ENCODE measurements at places on chromosomes 1 and 21. TPM values are rescaled to one million over a fixed set of nuclear protein-coding genes. Genes with fewer than 3 reads are reported as not detected.

DNA sequence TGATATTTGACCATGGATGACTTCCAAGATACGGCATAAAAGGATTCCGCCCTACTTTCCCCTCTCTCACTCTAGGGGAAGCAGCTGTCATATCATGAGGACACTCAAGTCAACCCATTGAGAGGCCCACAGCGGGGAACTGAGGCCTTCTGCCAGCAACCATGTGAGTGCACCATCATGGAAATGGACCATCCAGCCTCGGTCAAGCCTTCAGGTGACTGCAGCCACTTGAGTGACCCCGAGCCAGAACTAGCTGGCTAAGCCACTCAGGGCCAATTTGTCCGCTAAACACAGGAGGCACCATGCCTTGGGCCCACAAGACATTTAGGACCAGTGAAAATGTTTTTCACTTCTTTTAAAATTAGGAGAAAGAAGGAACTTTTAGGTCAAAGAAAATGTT is 11.1 kb upstream of the GJB5 start:
- no peaks in the 10 kb centered on the region for H3K4me1 ChIP-seq
- H3K27me3 ChIP-seq: peaks cover 3% of the 10 kb centered on the region
- DNase-seq: no peak

GRCh38 chr1:21626921-21627339 is 42.2 kb downstream of the RAP1GAP start:
- no peak for DNase-seq
- H3K36me3 ChIP-seq: no peaks in the 10 kb centered on the region
- peaks cover 4% of the 10 kb centered on the region for H3K4me1 ChIP-seq
- H3K27me3 ChIP-seq: peaks cover 12% of the 10 kb centered on the region
- no peak overlapping the region for H3K27ac ChIP-seq

NR1I3 gene
- not detected for total RNA-seq

- peaks cover 59% of the 10 kb centered on the region for H3K4me1 ChIP-seq
- no peak overlapping the region for H3K4me3 ChIP-seq
- H3K36me3 ChIP-seq: peaks cover 38% of the 10 kb centered on the region
- no peak overlapping the region for H3K27ac ChIP-seq
Observed at GRCh38 chr1:111665497-111665896, 45.9 kb downstream of the RAP1A start.

PROK1 gene
- not detected for total RNA-seq

DNA sequence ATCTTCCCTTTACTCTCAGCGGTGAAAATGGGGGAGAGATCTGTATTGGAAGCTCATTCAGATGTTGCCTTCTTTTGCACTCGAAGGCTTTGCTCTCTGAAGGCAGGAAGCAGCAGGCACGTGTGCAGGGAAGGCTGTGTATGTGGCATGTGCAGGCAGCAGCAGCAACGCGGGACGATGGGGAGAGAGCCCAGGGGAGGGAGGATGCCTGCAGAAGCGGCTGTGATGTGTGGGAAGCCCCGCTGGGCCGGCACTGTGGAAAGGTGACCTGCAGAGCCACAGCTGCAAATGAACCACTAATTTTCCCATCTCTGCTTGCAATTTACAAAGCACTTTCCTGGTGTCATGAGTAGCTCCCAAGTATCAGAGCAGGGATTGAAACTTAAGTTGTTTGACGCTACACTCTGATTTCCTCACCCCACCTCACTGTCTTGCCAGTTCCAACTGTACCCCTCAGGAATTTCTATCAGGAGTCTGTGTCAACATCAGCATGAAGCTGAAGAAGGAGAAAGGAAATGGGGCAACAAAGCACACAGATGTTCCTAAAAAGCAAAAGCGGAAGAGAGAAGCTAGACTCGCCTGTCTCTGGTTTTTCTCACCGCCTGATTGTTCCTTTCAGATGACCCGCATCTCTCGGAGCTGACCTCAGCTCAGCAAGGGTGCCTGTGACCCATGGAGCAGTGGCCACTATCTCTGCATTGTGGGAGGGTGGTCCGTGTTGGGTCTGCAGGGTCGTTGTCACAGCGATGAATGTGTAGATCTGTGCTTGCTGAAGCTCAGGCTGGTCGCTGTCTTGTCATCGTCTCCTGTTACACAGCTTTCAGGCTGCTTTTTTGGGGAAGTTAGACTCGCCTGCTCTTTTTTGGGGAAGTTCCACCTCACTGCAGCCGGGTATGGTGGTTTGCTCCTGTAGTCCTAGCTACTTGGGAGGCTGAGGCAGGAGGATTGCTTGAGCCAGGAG is 156.1 kb downstream of the KIF26B start:
- H3K4me1 ChIP-seq: peaks cover 11% of the 10 kb centered on the region
- no peaks in the 10 kb centered on the region for H3K36me3 ChIP-seq
- H3K4me3 ChIP-seq: peak overlapping the region; percentile 59
- H3K27me3 ChIP-seq: peaks cover 2% of the 10 kb centered on the region

DNA sequence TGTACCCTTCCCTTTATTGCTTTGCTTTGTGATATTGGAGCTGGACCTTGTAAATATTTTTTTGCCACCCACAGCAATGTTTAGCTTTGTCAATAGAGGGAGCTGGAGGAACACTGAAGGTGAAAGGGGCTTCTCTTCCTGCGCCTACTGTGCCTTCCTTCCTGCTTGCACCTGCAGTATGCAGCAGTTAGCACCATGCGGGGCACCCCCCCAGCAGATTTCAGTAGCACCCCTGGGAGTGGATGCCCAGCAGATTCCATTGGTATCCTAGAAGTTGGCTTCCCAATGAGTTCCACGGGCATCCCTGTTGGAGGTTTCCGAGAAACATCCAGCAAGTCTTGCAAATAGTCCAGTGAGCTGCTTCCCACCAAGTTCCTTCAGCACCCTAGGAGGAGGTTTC is 25.6 kb downstream of the S100A10 start:
- no peak overlapping the region for H3K4me3 ChIP-seq
- H3K27me3 ChIP-seq: peaks cover 8% of the 10 kb centered on the region
- peaks cover 22% of the 10 kb centered on the region for H3K4me1 ChIP-seq
- peak; percentile 72 for DNase-seq
- H3K36me3 ChIP-seq: no peaks in the 10 kb centered on the region

GRCh38 chr1:209455661-209456358 is 127.7 kb upstream of the CAMK1G start:
- no peak overlapping the region for H3K4me3 ChIP-seq
- H3K27ac ChIP-seq: no peak overlapping the region
- no peaks in the 10 kb centered on the region for H3K4me1 ChIP-seq
- DNase-seq: no peak
- no peaks in the 10 kb centered on the region for H3K36me3 ChIP-seq

DNA sequence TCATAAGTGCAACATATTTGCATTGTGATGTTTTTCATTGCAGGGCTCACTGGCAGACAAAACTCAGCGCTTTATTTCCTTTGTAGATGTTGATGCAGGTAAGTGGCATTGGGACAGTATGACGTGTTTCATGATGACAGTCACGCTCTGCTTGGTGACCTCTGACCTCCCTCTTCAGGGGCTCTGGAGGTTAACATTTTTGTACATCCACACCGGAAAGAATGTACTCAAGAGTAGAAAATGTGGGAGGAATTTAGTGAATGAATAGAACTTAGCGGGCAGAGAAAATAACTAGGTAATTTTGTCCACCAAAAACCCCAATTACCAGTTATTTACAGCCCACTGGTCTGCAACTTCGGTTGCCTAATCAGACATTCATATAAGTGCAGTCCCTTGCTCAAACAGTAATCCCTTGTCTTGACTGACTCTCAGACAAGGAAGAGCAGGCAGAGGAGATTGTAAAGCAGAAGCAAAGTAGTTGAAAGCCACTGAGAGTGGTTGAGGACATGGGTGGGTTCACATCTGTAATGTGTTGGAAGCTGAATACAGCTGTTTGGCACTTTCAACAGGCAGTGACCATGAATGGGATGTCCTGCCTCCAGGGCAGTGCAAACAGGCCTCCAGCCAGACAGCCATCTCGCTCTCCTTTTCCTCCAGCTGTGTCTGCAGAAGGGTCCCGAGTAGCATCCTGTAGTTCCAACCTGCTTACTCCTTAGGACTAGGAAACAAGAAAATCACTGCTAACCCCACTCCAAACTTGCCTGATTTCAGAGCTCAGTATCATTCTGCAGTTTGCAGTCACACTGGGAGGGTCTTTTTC is 188.9 kb downstream of the NRIP1 start:
- H3K27ac ChIP-seq: no peak overlapping the region
- no peaks in the 10 kb centered on the region for H3K4me1 ChIP-seq
- H3K36me3 ChIP-seq: no peaks in the 10 kb centered on the region
- H3K27me3 ChIP-seq: no peaks in the 10 kb centered on the region

IGFN1 gene
- total RNA-seq: not detected

GRCh38 chr1:186306533-186306932 is 68.5 kb downstream of the TPR start:
- H3K27me3 ChIP-seq: no peaks in the 10 kb centered on the region
- H3K4me1 ChIP-seq: peaks cover 60% of the 10 kb centered on the region
- H3K27ac ChIP-seq: peak overlapping the region; percentile 91
- H3K4me3 ChIP-seq: peak overlapping the region; percentile 21

DNA sequence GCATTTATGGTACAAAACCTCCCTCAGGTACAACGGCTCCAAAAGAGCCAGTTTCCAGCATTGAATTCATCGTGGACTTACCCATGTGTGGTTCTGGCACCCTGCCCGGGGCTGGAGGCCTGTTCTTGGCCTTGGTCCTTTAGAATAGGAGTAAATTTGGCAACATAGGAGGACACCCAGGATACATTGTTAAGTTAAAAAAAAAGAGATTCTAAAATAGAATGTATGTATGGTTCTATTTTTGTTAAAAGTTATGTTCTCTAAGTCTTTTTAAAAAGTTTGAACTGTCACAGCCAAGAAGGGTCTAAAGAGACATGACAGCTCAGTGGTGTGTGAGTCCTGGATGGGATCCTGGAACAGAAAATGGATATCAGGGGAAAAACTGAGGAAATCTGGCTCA is 25.9 kb downstream of the EPHX1 start:
- H3K36me3 ChIP-seq: no peaks in the 10 kb centered on the region
- H3K4me1 ChIP-seq: no peaks in the 10 kb centered on the region
- H3K4me3 ChIP-seq: no peak overlapping the region
- no peak overlapping the region for H3K27ac ChIP-seq
- H3K27me3 ChIP-seq: no peaks in the 10 kb centered on the region

RNF2 gene
- total RNA-seq: 20.2 TPM

INSRR gene
- total RNA-seq: not detected

SPATA45 gene
- 0.45 TPM for total RNA-seq

GRCh38 chr1:178725466-178726086 is 532 bp downstream of the RALGPS2 start:
- DNase-seq: peak; percentile 23
- no peaks in the 10 kb centered on the region for H3K36me3 ChIP-seq
- H3K4me1 ChIP-seq: peaks cover 13% of the 10 kb centered on the region
- peak overlapping the region; percentile 77 for H3K4me3 ChIP-seq
- H3K27me3 ChIP-seq: peaks cover 12% of the 10 kb centered on the region

- H3K27me3 ChIP-seq: no peaks in the 10 kb centered on the region
- H3K36me3 ChIP-seq: peaks cover 44% of the 10 kb centered on the region
- no peak overlapping the region for H3K27ac ChIP-seq
- DNase-seq: no peak
- no peak overlapping the region for H3K4me3 ChIP-seq
Observed at GRCh38 chr1:88956003-88956402, 36.4 kb downstream of the KYAT3 start.

- H3K4me1 ChIP-seq: peaks cover 54% of the 10 kb centered on the region
- H3K36me3 ChIP-seq: peaks cover 20% of the 10 kb centered on the region
- H3K4me3 ChIP-seq: peak overlapping the region; percentile 93
- peak overlapping the region; percentile 95 for H3K27ac ChIP-seq
- H3K27me3 ChIP-seq: no peaks in the 10 kb centered on the region
Observed at GRCh38 chr1:117928881-117929342, 509 bp downstream of the GDAP2 start.

DNA sequence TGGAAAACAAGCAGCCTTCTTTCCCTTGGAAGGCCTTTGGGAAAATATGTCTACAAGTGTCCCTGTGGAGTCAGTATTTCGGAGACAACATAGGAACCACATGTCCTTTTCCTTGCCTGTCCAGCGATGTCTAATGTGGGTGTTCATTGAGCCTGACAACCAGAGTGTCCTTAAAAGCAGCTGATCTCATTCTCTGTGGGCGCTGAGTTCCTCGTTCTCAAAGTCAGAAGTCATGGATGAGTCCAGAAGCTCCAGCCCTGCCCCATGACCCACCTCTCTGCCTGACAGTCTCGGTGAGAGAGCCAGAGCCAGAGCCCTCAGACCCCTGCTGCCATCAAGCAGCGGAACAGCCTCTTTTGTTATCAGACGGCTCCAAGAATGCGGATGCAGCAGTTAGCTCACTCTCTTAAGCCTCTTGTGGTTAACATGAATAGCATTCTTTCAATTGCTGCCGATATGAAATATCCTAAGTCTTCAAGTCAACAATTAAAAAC is 329.2 kb downstream of the TGFB2 start:
- no peaks in the 10 kb centered on the region for H3K4me1 ChIP-seq
- no peak for DNase-seq
- no peak overlapping the region for H3K27ac ChIP-seq
- H3K27me3 ChIP-seq: no peaks in the 10 kb centered on the region

DNA sequence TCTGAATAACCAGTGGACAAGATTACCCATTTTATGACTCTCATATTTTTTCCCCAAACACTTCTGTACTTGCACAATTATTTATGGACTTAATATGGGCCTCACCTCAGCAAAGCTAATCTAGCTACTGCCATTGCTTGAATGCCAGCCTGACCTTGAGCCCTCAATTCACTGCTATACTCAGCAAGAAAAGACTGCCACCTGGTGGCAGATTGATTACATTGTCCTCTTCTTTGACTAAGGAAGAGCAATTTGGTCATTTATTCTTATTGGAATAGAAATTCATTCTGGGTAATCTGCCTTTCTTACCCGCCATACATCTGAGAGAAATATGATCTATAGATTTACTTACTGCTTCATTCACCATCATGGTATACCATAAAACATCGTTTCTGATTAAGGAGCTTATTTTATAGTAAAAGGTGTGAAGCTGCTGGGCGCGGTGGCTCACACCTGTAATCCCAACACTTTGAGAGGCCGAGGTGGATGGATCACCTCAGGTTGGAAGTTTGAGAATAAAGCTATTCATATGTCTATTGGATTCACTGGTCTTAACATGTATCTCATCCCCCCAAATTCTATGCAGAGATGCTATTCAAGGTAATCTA is 32.9 kb upstream of the DIPK1A start:
- H3K27me3 ChIP-seq: no peaks in the 10 kb centered on the region
- H3K4me3 ChIP-seq: no peak overlapping the region

GRCh38 chr21:21182401-21183010 is 184.3 kb downstream of the NCAM2 start:
- H3K4me3 ChIP-seq: no peak overlapping the region
- no peaks in the 10 kb centered on the region for H3K4me1 ChIP-seq

GPR3 gene
- total RNA-seq: 0.21 TPM

- H3K4me1 ChIP-seq: peaks cover 27% of the 10 kb centered on the region
- no peak overlapping the region for H3K4me3 ChIP-seq
- H3K27ac ChIP-seq: no peak overlapping the region
Observed at GRCh38 chr1:210692796-210693195, 364.1 kb downstream of the HHAT start.

RERE gene
- 68.5 TPM for total RNA-seq

All from activated CD4-positive, alpha-beta T cell treated with anti-CD3 and anti-CD28 coated beads, Interleukin-2, amount 10 ng/mL, durations not matched to agents 7 days and 5 days (primary cell).